ENCODE measurements at places on chromosomes 4 and X.

GRCh38 chrX:13198056-13198761 lies 121.6 kb downstream of the ATXN3L start:
- DNase-seq = no peak

- DNase-seq = no peak
Observed at GRCh38 chr4:39030725-39031124, 1.5 kb downstream of the TMEM156 start.

- DNase-seq = no peak
Observed at GRCh38 chr4:2652415-2653160, 103.5 kb downstream of the TNIP2 start.

DNA sequence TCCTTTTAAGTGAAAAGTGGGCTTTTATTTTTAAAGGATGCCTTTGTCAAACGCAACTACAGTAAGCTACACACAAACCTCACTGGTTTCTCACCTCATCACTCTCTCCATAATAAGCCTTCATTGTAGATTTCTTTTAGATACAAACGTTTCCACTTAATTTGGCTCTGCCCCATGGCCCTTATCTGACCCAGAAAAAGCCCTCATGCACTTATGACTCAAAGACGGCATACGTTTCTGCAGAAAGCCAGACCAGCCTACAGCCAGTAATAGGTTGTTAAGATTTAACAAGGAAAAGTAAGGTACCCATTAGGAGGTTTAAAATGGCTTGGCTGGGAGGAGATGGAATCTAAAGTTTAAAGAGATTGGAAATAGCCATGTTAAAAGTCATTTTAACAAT lies 914.6 kb upstream of the INTU start:
- DNase-seq = no peak

- peak; percentile 89 for DNase-seq
Observed at GRCh38 chrX:124217304-124218251, 114.9 kb upstream of the TEX13D start.
